Stimulated activated CD8-positive, alpha-beta memory T cell treated with anti-CD3 and anti-CD28 coated beads, Interleukin-4, amount 100 ng/mL, for 1 hour (primary cell): ENCODE measurements at places on chromosomes 3 and 15.

GRCh38 chr15:68565726-68566125 lies 13.1 kb upstream of the CORO2B start:
- no peak for DNase-seq

DNA sequence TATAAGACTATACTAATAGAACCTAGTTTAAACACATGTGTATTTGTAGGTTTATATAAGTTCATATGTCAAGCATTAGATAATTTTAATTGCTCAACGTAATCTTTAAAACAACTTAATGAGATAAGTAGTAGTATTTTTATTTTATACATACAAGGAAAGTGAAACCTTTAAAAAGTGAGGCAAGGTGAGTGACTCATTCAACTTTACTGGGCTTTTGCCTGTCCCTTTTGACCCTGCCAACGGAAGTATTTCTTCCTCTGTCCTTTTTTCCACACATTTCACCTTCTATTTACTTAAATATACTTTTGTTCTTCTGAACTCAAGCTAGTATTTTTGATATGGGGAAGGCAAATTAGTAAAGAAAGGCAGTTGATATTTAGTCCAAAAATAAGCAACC lies 78.5 kb downstream of the KBTBD8 start:
- no peak for DNase-seq

GRCh38 chr3:111081008-111081545 lies 9.5 kb downstream of the NECTIN3 start:
- no peak for DNase-seq

- DNase-seq: no peak
Observed at GRCh38 chr3:177724020-177724638, 526.8 kb upstream of the TBL1XR1 start.
